Amniotic stem cell (primary cell): ENCODE measurements at places on chromosomes 1 and 21.

DNA sequence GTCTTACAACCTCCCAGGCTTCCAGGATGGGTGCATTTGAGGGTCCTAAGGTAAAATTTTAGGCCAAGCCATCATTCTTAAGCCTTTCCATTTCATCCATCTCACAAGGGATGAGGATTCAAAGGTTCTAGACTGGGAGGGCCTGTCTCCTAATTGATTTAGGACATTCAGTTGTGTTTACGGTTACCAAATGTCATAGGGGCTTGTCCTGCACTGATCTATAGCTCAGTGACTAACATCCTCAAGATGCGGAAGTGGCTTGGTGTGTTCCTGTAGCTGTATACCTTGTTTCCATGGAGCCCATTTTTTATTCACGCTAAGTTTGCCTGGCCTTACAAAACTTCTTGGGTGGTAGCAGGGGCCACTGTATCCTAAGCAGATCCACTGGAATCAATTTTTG lies 52.8 kb downstream of the DUSP10 start:
- no peak for DNase-seq

DNA sequence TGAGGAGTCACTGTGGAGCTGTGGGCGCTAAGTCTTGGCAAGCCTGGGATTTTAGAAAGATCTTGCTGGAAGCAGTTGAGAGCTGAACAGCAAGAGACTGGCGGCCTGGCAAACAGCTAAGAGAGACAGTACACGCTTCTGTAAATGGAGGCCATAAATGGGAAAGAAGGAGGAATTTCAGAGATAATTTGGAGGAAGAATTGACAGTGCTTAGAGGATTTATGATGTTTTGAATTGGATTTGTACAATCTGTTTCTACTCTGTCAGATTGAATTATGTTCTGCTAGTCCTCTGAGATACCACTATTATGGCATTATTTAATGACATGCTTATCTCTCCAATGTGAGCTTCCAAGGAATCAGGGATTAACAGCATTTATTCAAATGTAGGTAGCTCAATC lies 50.1 kb downstream of the ABCA4 start:
- no peak for DNase-seq

GRCh38 chr1:6171548-6172124 lies 8.5 kb downstream of the CHD5 start:
- no peak for DNase-seq

GRCh38 chr1:43801203-43801602 lies 93.9 kb downstream of the ST3GAL3 start:
- no peak for DNase-seq
